ENCODE measurements at places on chromosomes 3 and 15. TPM values are rescaled to one million over a fixed set of nuclear protein-coding genes. Genes with fewer than 3 reads are reported as not detected.

DNA sequence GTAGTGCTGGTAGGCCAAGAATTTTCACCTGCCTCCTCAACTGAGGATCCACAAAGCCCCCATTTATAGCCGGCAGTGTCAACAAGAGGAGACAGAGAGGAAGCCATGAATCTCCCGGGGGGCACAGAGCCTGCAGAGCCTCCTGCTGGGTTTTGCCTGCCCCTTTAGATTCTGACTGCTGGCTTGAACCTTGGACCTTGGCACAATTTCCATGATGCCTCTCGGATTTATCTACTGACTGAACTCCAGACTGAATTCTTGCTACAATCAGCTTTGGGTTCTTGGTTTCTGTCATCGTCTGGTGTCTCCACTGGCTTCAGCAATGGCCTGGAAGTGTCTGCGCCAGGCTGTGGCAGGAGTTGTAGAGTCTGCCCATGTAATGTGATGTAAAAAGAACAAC lies 80.7 kb downstream of the GPR156 start:
- no peak for DNase-seq

GRCh38 chr15:37166402-37166801 lies 66.1 kb upstream of the MEIS2 start:
- no peak for DNase-seq

DNA sequence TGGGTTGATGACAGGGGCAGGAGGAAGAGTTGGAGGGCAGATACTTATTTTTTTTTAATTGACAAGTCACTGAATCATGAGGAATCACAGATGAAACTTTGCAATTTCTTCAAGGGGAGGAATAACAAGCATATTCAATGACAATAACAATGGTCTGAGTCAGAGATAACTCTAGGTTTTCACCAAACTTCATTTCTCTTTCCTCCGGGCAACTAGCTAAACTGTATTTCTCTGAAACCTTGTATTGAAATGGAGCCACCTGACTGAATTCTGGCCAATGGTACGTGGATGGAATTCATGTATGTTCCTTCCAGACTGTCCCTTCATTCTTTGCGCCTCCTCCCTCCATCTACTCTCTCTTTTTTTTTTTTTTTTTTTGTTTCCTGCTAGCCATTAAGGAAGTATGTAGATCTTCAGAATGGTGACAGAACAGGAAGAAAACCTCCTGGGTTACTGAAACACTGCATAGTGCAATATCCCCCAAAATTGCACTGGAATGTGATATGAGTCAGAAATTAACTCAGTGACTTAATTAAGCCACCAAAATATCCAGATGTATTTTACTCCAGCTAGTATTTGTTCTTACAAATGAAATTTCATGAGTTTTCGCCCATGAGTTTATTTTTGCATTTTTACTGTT lies 495.4 kb downstream of the OTOL1 start:
- no peak for DNase-seq

GRCh38 chr3:49871531-49872153 lies 1.9 kb upstream of the CAMKV start:
- no peak for DNase-seq

DNA sequence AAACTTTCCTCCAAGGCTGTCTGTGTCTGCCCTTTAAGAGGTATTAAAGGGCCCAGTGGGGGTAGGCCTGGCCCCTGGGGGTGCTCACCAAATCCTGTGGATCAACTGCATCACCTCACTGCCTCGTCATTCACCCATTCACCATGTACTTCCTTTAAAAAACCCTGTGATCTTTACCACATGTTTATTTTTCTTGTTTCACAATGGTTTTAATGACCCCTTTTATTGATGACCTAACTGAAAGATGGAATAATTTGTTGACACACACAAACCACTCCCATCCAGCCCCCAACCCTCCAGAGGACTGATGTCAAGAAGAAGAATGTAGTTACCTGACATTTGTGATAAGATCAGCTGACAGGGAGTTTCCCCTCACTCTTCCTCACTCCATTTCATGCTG lies 40.8 kb downstream of the KCNAB1 start:
- no peak for DNase-seq

The CAMP gene
- 0.90 TPM for total RNA-seq
